Tibial nerve (tissue), 4 donors: ENCODE measurements at places on chromosomes 5 and 9.

DNA sequence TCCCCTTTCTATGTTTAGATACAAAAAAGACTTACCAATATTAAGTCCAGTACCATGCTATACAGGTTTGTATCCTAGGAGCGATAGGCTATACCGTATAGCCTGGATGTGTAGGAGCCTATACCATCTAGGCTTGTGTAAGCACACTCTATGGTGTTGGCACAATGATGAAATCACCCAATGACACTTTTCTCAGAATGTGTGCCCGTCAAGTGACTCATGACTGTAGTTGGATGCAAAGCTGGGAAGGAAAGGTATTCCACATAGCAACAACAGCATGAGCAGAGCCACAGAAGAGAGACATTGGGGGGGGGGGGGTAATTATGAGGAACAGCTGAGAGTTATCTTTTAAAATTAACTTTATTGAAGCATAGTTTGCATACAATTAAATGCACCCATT, 63.2 kb downstream of the TTLL11 start:
- DNase-seq, result no peak

DNA sequence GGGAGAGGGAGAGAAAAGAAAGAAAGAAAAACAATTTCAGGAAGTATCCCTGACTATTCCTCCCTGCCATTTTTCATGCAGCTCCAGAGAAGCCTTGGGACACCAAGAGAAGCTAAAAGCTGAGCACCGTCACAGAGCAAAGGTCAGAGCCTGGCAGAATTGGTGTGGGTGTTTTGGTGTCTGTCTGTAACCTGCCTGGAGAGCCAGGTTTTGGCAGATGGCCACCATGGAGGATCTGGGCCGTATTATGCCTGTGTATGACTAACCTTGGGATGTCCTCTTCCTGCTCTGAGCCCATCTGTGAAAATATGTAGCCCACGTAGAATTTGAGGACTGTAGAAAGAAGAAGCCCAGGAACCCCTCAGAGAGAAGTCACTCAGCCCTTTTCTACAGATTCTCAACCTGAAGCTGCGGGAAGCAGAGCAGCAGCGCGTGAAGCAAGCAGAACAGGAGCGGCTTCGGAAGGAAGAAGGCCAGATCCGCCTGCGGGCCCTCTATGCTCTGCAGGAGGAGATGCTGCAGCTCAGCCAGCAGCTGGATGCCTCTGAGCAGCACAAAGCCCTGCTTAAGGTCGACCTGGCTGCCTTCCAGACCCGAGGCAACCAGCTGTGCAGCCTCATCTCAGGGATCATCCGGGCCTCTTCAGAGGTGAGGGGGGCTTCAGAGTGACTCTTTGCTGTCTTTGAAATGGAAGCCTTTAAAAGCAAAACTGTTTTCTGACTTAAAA, 18.8 kb downstream of the GLE1 start:
- DNase-seq, result peak; percentile 19

GRCh38 chr5:79183011-79183410, 52.9 kb upstream of the JMY start:
- no peak for DNase-seq

GRCh38 chr9:124050955-124051354, 39.4 kb downstream of the LHX2 start:
- no peak for DNase-seq

GRCh38 chr5:172775326-172776234, 4.6 kb upstream of the DUSP1 start:
- peak; percentile 79 for DNase-seq

- no peak for DNase-seq
These were observed 258.7 kb upstream of the IRX4 start for GRCh38 chr5:2141254-2142000.

GRCh38 chr5:137236849-137237507, 262.1 kb downstream of the SPOCK1 start:
- no peak for DNase-seq

DNA sequence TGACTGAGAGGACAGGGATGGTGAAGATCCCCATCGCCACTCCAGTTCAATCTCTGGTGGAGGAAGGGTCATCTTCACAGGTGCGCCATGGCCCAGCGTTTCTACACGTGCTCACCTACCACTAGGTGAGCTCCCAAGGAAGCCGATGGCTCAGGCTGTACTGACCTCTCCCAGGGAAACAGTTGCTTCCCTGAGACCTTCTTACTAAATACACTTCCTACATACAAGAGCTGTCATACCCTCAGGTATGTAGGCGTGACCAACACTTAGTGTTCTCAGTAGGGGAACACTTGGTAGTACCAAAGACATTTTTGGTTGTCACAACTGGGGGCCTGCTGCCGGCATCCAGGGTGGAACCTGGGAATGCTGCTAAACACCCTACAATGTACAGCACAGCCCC, 75.2 kb downstream of the TENT4A start:
- DNase-seq, result no peak

DNA sequence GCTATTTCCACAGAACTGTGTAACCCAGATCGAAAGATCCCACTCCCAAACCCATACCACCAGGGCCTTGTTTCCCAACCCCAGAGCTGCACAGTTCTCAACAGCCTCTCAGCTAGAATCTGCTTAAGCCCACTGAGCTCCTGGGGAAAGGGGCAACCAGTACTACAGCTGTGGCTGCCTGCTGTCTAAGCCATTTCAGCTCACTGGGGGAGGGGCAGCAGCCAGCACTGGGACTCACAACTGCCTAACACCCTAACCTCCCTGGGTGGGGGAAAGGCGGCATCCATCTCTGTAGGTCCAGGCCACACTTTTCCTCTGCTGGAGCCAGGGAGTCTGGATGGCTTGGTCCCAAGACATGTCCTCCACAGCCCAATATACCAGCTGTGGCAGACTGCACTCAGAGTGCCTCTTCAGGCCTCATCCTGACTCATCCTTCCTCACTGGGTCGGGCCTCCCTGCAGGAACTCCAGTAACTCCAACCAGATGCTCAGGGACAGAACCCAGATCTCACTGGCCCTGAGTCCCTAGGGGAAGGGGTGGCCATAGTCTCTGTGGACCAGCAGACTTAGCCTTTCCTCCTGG, 241.4 kb downstream of the HINT1 start:
- DNase-seq, result no peak

- no peak for DNase-seq
These were observed 1187.8 kb downstream of the CDH9 start for GRCh38 chr5:25850581-25850980.

- DNase-seq, result no peak
These were observed 77.6 kb upstream of the SARDH start for GRCh38 chr9:133815781-133816180.

DNA sequence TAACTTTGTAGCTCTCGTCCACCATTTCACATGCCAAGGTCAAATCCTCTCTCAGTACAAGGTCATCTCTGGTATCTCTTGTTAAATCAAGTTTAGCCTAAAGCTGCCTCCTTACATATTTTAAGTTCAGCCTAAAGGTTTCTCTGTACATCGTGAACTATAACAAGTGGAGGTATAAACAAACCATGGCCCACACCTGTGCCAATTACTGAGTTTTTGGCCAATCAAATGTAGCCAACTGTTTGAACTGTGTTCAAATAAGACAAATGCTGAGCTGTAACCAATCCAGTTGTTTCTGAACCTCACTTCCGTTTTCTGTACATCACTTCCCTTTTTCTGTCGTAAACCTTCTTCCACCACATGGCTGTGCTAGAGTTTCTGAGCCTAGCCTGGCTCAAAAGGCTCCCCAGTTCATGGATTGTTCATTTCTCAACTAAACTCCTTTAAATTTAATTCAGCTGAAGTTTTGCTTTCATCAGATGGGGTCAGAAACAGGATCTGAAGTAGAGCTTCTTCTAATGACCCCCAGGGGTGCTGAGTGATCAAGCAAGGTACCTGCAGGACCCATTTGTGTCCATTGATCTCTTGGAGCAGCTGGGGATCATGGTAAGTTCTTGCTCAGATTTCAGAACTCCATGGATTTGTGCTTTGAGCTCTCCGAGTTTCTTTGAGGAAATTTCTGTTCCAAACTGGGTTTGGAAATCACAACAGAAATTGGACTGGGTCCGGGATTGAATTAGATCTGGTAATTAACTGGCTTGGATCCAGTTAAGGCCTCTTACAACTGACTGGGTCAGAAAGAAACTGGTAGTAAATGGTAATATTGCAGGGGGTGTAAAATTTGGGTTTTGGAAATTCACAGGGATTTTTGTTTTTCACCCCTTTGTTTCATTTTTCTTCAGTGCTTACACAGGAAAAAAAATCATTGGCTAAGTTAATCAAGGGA, 11.0 kb upstream of the NANS start:
- DNase-seq, result no peak

GRCh38 chr9:122897969-122898368, 7.2 kb downstream of the RC3H2 start:
- DNase-seq, result no peak

DNA sequence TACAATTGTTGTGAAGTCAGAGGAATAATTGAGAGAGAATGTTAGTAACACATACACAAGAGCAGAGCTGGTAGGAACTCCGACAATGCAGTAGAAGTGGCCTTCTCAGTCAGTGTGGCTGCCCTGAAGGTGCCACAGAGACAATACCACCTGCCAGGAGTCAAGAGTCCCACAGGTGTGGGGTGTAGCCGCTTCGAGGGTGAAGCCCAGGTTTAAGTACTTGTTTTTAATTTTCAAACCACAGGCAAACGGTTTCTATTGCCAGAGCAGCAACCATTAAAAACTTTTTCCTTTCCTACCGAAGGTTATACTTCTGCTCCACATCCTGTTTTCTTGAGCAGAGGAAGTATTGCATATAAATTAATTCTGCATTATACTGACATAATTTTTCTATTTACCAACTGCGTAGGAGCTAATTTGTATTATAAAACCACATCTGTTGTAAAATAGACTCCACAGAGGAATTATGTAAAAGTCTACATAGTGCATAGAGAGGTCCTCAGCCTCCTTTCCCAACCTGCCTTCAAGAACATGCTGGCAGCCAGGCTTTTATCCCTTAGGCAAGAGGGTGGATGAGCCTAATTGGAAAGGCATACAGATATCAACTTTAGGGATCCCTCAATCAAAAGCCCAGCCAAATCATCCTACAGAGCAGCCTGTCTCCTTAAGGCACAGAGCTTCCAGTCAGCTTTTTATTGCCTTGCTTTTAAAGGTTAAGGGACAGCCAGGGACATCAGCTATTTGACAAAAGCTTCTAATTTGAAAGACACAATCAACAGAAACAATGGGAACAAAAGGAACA, 12.9 kb upstream of the ACTBL2 start:
- no peak for DNase-seq
